Osteocyte (in vitro differentiated cells): ENCODE measurements at places on chromosomes 2 and 18.

DNA sequence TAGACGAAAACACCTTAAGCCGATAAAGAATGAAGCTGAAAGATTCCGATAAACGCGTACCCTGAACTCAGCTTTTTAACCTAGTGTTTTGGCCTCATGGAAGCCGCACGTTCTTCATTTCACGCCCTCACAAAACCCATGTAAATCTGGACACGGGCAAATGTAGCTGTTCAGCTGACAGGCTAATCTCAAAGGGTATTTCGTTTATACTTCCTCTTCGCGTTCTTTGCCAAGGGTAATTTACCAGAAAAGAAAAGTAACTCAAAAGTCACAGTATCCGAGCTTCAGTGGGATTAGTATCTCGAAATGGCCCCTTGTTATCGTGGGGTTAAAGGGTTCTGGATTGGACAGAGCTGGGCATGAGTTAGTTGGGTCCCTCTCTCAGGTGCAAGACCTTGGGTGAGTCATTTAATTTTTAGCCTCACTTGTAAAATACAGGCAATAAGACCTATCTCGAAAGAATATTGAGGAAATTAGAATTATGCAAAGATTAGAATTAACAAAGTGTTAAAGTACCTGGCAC is 22.0 kb upstream of the STPG4 start:
- H3K27me3 ChIP-seq, result no peaks in the 10 kb centered on the region
- peak overlapping the region; percentile 99 for H3K27ac ChIP-seq
- H3K4me1 ChIP-seq, result peaks cover 35% of the 10 kb centered on the region
- H3K4me3 ChIP-seq, result peak overlapping the region; percentile 99
- H3K36me3 ChIP-seq, result peaks cover 4% of the 10 kb centered on the region

GRCh38 chr2:161170958-161171932 is 11.0 kb downstream of the TANK start:
- H3K27me3 ChIP-seq, result no peaks in the 10 kb centered on the region
- peaks cover 46% of the 10 kb centered on the region for H3K4me1 ChIP-seq
- H3K4me3 ChIP-seq, result no peak overlapping the region
- H3K36me3 ChIP-seq, result peaks cover 36% of the 10 kb centered on the region
- H3K27ac ChIP-seq, result peak overlapping the region; percentile 42

GRCh38 chr18:38241736-38242135 is 676.1 kb upstream of the CELF4 start:
- H3K36me3 ChIP-seq, result no peaks in the 10 kb centered on the region
- no peak overlapping the region for H3K4me3 ChIP-seq
- no peaks in the 10 kb centered on the region for H3K4me1 ChIP-seq

DNA sequence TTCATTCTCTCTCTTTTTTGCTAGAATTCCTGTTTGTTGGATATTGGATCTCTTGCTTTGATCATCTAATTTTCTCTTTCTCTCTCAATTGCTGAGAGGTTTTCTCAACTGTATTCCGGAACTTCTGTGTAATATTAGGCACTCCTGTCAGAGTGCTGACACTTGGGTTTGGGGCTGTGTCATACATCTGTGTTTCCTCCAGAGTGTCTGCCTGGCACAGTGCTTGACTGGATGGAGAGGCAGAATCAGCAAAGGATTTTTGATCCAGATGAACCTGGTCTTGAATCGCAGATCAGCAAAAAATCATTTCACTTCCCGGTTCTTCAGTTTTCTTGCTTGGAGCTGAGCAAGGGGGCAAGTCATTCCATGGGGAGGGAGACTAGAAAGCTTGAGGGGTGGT is 87.7 kb upstream of the CXCR4 start:
- no peaks in the 10 kb centered on the region for H3K4me1 ChIP-seq
- no peak overlapping the region for H3K27ac ChIP-seq
- no peaks in the 10 kb centered on the region for H3K27me3 ChIP-seq
- no peaks in the 10 kb centered on the region for H3K36me3 ChIP-seq
- no peak overlapping the region for H3K4me3 ChIP-seq
- DNase-seq, result no peak

DNA sequence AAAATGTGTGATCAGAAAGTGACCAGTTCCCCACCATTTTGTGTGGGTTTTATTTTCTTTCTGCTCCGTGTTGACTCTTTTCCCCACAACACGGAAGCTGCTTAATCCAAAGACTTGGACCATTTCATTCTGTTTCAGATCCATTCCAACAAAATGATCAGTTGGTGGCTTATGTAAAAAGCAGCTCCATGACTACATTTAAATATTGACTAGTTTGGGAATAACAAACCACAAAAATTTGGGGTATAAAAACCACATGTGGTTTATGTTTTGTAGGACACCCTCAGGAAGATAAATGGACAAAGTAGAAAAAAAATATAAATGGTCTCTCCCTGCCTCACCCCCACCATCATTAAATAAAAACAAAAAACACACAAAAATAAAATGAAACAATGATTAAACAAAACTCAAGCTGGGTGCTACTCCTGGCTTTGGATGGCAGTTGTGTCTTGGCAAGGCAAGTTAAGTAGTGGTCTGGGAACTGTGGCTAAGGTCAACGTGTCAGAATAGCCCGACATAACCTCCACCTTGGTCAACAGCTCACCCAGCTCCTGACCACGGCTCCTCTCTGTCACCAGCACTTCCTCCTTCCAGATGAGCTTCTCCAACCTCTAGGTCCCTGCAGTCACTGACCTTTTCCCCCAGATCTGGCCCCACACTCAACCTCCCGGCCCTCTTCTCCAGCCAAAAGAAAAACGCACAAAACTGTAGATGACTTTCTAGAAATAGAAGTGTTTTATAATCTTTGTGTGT is 12.8 kb upstream of the WIPF1 start:
- peaks cover 64% of the 10 kb centered on the region for H3K4me1 ChIP-seq
- peaks cover 5% of the 10 kb centered on the region for H3K36me3 ChIP-seq
- no peak for DNase-seq
- no peak overlapping the region for H3K4me3 ChIP-seq
- peak overlapping the region; percentile 37 for H3K27ac ChIP-seq

- peaks cover 71% of the 10 kb centered on the region for H3K36me3 ChIP-seq
- no peak overlapping the region for H3K27ac ChIP-seq
- no peaks in the 10 kb centered on the region for H3K4me1 ChIP-seq
- DNase-seq, result no peak
- no peaks in the 10 kb centered on the region for H3K27me3 ChIP-seq
Observed at GRCh38 chr2:186675380-186675779, 18.5 kb upstream of the FAM171B start.
